Activated naive CD4-positive, alpha-beta T cell treated with anti-CD3 and anti-CD28 coated beads for 36 hours (primary cell): ENCODE measurements at places on chromosomes 3 and 15. TPM values are rescaled to one million over a fixed set of nuclear protein-coding genes. Genes with fewer than 3 reads are reported as not detected.

EPHB1 gene
- total RNA-seq, result not detected

DNA sequence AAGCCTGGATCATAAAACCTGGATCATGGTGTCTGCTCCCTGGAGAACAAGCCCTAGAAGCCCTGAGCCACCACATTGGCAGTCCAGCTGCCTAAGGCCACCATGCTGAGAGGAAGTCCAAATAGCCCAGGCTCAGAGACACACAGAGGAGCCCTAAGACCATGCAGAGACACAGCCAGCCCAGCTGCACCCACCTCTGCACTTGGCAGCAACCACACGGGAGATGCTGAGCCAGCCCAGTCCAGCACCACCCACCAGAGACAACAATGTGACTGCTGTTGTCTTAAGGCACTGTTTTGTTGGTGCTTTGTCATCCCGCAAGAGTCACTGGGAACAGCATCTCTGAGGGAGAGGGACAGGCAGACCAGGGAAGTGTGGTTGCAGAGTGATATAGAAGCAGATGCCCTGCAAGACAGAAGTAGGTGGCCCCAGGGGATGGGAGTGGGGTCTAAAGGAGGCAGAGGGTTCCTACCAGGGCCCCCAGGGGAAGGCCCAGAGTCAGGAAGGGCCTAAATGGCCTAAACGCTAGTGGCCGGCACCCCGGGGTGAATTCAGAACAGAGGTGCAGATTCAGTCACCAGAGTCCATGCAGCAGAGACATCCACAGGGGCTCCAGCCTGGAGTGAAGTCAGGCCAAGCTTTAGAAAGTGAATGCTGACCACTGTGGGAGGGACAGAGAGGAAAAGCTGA is 105.4 kb upstream of the PRR20G start:
- H3K27ac ChIP-seq, result no peak overlapping the region
- no peaks in the 10 kb centered on the region for H3K36me3 ChIP-seq
- H3K4me3 ChIP-seq, result no peak overlapping the region
- H3K4me1 ChIP-seq, result no peaks in the 10 kb centered on the region

DNA sequence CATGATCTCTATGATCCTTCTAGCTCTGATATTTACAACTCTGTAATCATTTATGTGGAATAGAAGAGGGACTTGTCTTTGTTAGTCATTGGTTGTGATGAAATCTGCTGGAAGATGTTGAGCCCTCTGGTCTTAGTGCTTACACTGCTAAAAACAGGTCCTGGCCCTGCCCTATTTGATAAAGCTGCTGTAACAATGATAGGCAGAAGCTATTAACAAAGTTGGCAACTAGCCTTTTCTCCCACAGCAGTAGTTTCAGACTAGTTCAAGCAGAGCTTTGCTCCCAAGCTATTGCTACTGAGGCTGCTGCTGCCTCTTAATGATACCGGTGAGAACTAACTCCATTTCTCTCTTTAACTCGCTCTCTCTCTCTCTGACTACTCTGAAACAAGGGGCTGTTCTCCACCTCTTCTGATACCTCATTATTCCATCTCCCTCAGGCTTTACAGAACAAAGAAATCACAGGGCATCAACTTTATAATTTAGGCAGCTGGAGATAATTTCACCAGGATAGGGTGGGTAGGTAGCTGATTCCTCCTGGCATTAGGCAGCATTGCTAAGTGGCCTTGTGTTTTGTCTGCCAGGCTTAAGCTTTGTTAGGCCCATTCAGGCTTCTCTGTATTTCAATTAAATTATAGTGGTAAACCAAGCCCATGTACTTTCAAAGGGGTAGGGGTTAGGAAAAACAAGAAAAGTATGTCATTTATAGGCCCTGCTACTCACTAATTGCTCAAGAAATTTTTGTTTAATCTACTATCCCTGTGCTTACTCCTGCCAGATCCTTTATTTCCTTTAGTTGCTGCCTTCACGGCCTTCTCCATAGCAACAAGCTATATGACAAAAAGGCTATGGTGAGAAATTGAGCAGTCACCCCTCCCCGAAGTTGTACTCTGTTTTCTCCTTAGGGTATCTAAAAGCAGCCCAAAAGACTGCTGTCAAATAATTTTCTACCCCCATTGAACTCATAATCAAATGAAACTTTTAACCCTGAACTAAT is 139.6 kb downstream of the RBPMS2 start:
- DNase-seq, result no peak
- H3K4me3 ChIP-seq, result no peak overlapping the region
- peaks cover 15% of the 10 kb centered on the region for H3K36me3 ChIP-seq
- H3K27ac ChIP-seq, result no peak overlapping the region
- H3K27me3 ChIP-seq, result no peaks in the 10 kb centered on the region
- peaks cover 60% of the 10 kb centered on the region for H3K4me1 ChIP-seq

GRCh38 chr15:32715276-32715675 is 2.5 kb upstream of the GREM1 start:
- DNase-seq, result no peak
- no peak overlapping the region for H3K27ac ChIP-seq
- peaks cover 52% of the 10 kb centered on the region for H3K27me3 ChIP-seq
- no peak overlapping the region for H3K4me3 ChIP-seq
- no peaks in the 10 kb centered on the region for H3K36me3 ChIP-seq
- H3K4me1 ChIP-seq, result peaks cover 14% of the 10 kb centered on the region

DNA sequence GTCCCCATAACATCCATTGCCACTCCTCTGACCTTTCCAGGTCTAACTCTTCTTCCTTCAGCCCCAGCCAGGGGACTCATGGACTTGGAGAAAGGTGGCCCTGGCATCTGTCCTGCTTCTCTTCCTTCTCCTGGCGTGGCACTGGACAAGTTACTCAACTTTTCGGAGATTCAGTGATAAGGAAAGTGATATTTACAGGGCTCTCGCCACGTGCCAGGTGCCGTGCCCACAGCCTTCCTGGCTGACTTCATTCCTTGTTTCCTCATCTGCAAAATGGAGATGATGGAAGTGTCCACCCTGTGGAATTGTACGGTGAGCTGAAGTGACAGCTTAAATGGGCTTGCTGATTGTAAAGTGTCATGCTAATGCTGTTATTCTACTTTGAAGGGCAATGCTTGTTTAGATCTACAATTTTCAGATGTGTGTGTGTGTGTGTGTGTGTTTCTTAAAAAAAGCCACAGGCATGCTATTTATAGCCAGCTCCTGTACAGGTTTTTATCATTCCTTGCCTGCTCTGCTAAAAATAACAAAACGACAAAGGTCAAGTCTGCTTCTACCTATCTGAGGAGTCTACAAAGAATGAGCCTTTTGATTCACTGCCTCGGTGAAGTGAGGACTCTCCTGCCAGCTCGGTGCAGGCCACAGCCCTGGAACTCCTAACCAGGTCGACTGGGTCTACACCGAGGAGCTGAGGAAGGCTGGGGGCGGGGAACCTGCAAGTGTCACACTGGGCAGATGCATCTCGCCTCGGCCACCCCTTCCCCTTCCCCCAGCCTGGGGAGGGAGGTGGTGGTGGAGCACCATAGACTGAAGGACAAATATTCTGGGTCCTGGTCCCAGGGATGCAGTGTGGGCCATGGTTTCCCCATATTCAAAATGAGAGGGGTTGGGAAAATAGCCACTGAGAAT is 11.4 kb upstream of the ATP2B2 start:
- H3K27me3 ChIP-seq, result peaks cover 2% of the 10 kb centered on the region
- H3K4me3 ChIP-seq, result no peak overlapping the region

NTRK3 gene
- 0.95 TPM for total RNA-seq

SLC9C1 gene
- total RNA-seq, result not detected

GRCh38 chr15:80121546-80121945 is 31.3 kb upstream of the FAH start:
- DNase-seq, result no peak
- H3K27me3 ChIP-seq, result no peaks in the 10 kb centered on the region
- peaks cover 15% of the 10 kb centered on the region for H3K36me3 ChIP-seq
- H3K4me3 ChIP-seq, result no peak overlapping the region
- peaks cover 5% of the 10 kb centered on the region for H3K4me1 ChIP-seq
- H3K27ac ChIP-seq, result no peak overlapping the region

SLC22A14 gene
- not detected for total RNA-seq

DNA sequence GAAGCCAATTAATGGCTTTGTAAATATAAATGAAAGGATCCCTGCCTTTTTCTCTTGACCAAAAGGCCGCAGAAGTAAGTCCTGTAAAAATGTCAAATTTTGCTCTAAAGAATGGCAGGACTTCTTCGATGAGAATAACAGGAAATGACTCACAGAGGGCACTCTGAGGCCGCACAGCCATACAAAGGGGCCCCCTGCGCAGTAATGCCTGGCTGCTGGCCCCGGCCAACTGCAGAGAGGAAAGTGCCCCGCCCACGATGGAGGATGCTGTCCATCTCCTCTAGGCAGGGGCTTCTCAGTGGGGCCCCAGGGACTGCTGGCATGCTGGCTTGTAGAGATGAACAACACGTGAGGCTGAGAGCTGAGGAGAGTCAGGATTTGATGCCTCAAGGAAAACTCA is 18.1 kb upstream of the SCN10A start:
- DNase-seq, result peak; percentile 57
- H3K27ac ChIP-seq, result no peak overlapping the region
- no peak overlapping the region for H3K4me3 ChIP-seq
- peaks cover 9% of the 10 kb centered on the region for H3K4me1 ChIP-seq

GRCh38 chr15:67253101-67253500 is 1.4 kb downstream of the AAGAB start:
- no peaks in the 10 kb centered on the region for H3K27me3 ChIP-seq
- H3K27ac ChIP-seq, result peak overlapping the region; percentile 96
- H3K4me1 ChIP-seq, result peaks cover 44% of the 10 kb centered on the region
- H3K36me3 ChIP-seq, result peaks cover 6% of the 10 kb centered on the region
- peak overlapping the region; percentile 100 for H3K4me3 ChIP-seq
